A673 (cell line): ENCODE measurements at places on chromosomes 12 and 14.

DNA sequence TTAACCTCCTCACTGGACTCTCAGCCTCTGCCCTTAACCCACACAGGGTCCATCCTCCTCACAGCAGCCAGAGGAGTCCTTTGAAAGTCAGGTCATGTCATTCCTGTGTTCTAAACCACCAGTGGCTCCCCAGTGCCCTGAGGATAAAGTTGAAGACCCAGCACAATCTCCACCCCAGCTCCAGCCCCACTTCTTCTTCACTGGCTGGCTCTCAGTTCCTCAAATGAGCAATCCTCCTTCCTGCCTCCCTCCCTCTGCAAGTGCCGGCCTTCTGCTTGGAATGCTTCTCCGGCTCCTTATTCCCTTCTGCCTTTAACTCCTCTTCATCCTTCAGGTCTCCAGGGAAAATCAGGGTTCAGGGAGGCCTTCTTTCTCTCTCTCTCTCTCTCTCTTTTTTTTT, 32.0 kb upstream of the SPPL3 start:
- H3K4me1 ChIP-seq, result no peaks in the 10 kb centered on the region
- H3K36me3 ChIP-seq, result no peaks in the 10 kb centered on the region
- H3K27me3 ChIP-seq, result no peaks in the 10 kb centered on the region
- no peak overlapping the region for H3K27ac ChIP-seq
- DNase-seq, result no peak

DNA sequence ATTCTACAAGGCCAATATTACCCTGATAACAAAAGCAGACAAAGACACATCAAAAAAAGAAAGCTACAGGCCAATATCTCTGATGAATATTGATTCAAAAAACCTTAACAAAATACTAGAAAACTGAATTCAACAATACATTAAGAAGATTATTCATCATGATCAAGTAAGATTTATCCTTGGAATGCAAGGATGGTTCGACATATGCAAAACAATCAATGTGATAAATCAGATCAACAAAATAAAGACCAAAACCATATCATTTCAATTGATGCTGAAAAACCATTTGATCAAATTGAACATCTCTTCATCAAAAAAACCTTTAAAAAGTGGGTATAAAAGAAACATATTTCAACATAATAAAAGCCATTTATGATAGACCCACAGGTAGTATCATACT, 117.3 kb downstream of the CPNE8 start:
- H3K4me3 ChIP-seq, result no peak overlapping the region
- H3K27me3 ChIP-seq, result no peaks in the 10 kb centered on the region

GRCh38 chr14:28774764-28775735, 8.5 kb downstream of the FOXG1 start:
- H3K4me1 ChIP-seq, result no peaks in the 10 kb centered on the region
- H3K4me3 ChIP-seq, result no peak overlapping the region
- H3K27me3 ChIP-seq, result peaks cover 100% of the 10 kb centered on the region
- H3K27ac ChIP-seq, result no peak overlapping the region
- no peaks in the 10 kb centered on the region for H3K36me3 ChIP-seq
- no peak for DNase-seq

- H3K4me3 ChIP-seq, result no peak overlapping the region
- peaks cover 40% of the 10 kb centered on the region for H3K27me3 ChIP-seq
- no peaks in the 10 kb centered on the region for H3K36me3 ChIP-seq
- DNase-seq, result peak; percentile 76
Observed at GRCh38 chr12:77133566-77133965, 68.2 kb upstream of the E2F7 start.

DNA sequence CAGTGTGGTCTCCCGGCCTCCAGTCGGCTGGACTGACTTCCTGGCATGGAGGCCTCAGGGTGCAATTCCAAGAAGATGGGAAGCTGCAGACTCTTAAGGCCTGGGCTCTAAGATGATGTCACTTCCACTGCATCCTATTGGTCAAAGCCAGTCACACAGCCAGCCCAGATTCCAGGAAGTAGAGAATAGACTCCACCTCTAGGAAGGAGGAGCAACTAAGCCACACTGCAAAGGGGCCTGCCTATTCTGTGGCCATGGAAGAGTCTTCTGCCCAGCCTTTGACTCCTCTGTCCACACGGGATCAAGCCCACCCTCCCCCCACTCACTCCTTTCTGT, 103.9 kb upstream of the RFLNA start:
- peak; percentile 44 for DNase-seq
- no peaks in the 10 kb centered on the region for H3K27me3 ChIP-seq
- no peak overlapping the region for H3K4me3 ChIP-seq
- H3K4me1 ChIP-seq, result peaks cover 9% of the 10 kb centered on the region

DNA sequence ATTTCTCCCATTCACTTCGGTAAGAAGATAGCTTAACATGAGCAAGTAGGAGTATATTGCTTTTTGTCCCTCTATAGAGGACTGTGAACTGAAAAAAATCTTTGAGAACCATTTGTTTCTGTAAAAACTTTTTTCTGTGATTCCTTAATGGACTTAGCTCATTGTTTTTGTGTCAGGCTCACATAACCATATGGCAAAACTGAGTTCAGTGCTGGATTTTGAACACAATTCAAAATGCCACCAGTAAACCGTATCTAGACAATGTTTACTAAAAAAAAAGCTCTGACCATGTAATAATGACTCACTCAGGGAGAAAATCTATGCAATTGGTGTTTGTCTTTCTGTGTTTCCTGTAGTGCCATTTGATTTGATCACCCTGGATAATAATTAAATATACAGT, 5.2 kb downstream of the TRHDE start:
- no peaks in the 10 kb centered on the region for H3K27me3 ChIP-seq
- peaks cover 24% of the 10 kb centered on the region for H3K4me1 ChIP-seq
- DNase-seq, result no peak
- no peaks in the 10 kb centered on the region for H3K36me3 ChIP-seq

GRCh38 chr14:103221781-103222358, 98.6 kb downstream of the TNFAIP2 start:
- H3K4me3 ChIP-seq, result no peak overlapping the region
- no peak overlapping the region for H3K27ac ChIP-seq
- H3K27me3 ChIP-seq, result no peaks in the 10 kb centered on the region
- DNase-seq, result no peak
- no peaks in the 10 kb centered on the region for H3K36me3 ChIP-seq

DNA sequence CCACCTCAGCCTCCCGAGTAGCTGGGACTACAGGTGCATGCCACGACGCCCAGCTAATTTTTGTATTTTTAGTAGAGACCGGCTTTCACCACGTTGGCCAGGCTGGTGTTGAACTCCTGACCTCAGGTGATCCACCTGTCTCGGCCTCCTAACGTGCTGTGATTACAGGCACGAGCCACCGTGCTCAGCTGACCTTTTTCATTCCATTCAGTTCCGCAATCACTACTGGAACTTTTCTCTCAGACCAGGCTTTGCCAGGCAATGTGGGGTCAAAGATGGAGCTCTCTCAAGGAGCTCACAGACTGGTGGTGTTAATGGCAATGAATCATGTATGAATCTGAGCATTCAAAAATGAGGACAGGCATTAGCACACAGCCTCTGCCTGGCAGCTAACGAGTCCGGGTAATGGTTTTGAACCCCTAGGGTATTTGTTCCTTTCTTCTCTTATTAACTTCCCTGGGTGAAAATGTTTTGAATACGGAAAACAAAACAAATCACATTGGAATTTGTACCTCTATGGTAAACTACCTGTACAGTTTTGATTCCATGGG, 9.4 kb upstream of the TCHP start:
- no peak for DNase-seq
- H3K36me3 ChIP-seq, result no peaks in the 10 kb centered on the region
- peaks cover 7% of the 10 kb centered on the region for H3K4me1 ChIP-seq
- H3K4me3 ChIP-seq, result no peak overlapping the region
- H3K27me3 ChIP-seq, result no peaks in the 10 kb centered on the region
- no peak overlapping the region for H3K27ac ChIP-seq

DNA sequence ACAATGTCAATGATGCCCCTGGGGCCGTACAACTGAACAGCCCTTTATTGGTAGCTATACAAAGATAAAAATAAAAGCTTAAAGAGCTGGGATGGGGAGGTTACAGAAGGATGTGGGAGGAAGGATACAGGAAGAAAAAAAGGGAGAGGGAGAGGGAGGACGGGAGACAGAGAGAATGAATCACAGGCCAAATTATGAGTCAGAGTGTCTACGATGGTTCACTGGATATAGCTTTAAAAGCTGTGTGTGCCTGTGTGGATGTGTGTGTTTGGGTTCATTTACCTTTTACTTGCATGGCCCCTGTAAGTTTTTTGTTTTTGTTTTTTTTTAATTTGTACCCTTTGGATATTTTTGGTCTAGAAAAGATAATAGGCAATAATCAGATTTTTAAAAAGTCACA, 111.9 kb downstream of the CCDC60 start:
- H3K4me1 ChIP-seq, result no peaks in the 10 kb centered on the region
- H3K27me3 ChIP-seq, result no peaks in the 10 kb centered on the region
- H3K27ac ChIP-seq, result no peak overlapping the region
- no peak overlapping the region for H3K4me3 ChIP-seq
- H3K36me3 ChIP-seq, result no peaks in the 10 kb centered on the region
- DNase-seq, result peak; percentile 19

DNA sequence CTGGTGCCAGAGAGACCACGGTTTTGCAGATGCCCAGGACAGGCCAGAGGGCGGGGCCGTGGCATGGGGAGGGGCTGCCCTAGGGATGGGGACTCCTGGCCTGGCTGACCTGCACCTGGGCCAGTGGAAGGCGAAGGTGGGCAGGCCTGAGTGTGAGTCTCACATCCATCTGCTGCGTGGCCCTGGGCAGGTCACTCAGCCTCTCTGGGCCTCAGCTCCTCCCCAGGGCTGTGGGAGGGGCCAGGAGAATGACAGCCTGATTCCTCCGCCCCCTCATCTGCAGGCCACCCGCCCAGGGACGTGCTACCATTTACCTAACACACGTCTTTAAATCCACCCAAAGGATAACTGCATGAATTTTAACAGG, 90.9 kb downstream of the GALNT9 start:
- DNase-seq, result peak; percentile 60
- no peaks in the 10 kb centered on the region for H3K27me3 ChIP-seq
- H3K4me3 ChIP-seq, result no peak overlapping the region
- H3K4me1 ChIP-seq, result peaks cover 20% of the 10 kb centered on the region

- peak; percentile 90 for DNase-seq
- H3K27ac ChIP-seq, result peak overlapping the region; percentile 67
- H3K4me1 ChIP-seq, result peaks cover 60% of the 10 kb centered on the region
- no peaks in the 10 kb centered on the region for H3K27me3 ChIP-seq
- peak overlapping the region; percentile 69 for H3K4me3 ChIP-seq
- no peaks in the 10 kb centered on the region for H3K36me3 ChIP-seq
Observed at GRCh38 chr12:47080725-47081502, 1.2 kb upstream of the AMIGO2 start.

GRCh38 chr12:12927211-12928079, 24.5 kb downstream of the GPRC5D start:
- H3K4me1 ChIP-seq, result no peaks in the 10 kb centered on the region
- no peaks in the 10 kb centered on the region for H3K27me3 ChIP-seq
- DNase-seq, result peak; percentile 58
- no peaks in the 10 kb centered on the region for H3K36me3 ChIP-seq
- H3K4me3 ChIP-seq, result peak overlapping the region; percentile 53
- H3K27ac ChIP-seq, result peak overlapping the region; percentile 51

- H3K36me3 ChIP-seq, result peaks cover 45% of the 10 kb centered on the region
- H3K27ac ChIP-seq, result no peak overlapping the region
- no peaks in the 10 kb centered on the region for H3K27me3 ChIP-seq
- DNase-seq, result no peak
- H3K4me3 ChIP-seq, result no peak overlapping the region
- H3K4me1 ChIP-seq, result no peaks in the 10 kb centered on the region
Observed at GRCh38 chr14:30651937-30652336, 29.8 kb downstream of the SCFD1 start.

DNA sequence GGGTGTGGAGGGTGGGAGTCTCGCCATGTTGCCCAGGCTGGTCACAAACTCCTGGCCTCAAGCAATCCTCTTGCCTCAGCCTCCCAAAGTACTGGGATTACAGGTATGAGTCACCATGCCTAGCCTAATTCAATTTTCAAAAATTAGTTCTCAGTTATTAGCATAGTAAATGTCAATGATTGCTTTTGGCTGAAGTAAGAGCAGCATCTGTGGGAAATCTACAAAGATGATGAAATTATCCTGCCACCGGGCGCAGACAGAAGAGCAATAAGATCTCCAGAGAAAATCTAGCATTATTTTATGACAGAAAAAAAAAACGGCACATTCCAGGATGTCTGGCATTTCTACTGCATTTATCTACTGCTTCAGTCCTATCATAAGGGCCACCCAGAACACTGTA, 97.9 kb upstream of the DAAM1 start:
- H3K4me3 ChIP-seq, result no peak overlapping the region
- H3K27me3 ChIP-seq, result peaks cover 16% of the 10 kb centered on the region
- peaks cover 4% of the 10 kb centered on the region for H3K4me1 ChIP-seq

GRCh38 chr12:77377116-77377515, 311.7 kb upstream of the E2F7 start:
- peaks cover 17% of the 10 kb centered on the region for H3K27me3 ChIP-seq
- no peak overlapping the region for H3K27ac ChIP-seq
- H3K4me1 ChIP-seq, result no peaks in the 10 kb centered on the region
- no peaks in the 10 kb centered on the region for H3K36me3 ChIP-seq
- no peak overlapping the region for H3K4me3 ChIP-seq

DNA sequence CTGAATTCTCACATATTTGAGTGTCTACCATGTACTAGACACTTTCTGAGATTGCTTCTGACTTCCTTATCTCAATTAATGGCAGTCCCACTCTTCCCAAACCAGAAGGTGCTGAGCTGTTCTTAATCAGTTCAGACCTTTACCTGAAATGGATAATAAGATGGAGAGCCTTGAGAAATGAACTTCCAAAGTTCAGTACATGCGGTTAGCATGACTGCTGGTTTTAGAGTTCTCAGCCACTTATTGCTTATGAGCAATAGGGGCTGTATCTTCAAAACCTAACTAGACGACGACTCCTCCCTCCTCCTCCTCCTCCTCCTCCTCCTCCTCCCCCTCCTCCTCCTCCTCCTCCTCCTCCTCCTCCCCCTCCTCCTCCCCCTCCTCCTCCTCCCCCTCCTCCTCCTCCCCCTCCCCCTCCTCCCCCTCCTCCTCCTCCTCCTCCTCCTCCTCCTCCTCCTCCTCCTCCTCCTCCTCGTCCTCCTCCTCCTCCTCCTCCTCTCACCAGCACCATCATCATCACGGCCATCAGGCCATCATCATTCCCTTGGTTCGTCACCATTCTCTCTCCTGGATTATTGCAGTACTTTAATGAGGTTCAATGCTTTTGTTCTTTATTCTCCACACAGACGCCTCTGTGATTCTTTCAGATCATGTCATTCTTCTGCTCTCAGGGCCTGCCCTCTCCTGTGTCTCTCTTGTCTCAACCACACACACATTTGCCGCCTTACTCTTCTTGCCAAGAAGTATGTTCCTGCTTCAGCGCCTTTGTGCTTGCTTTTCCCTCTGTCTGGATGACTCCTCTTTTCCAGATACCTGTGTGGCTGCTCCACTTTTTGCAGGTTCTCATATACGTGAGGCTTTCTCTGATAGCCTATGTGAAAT, 2.7 kb downstream of the PCNX1 start:
- H3K27me3 ChIP-seq, result no peaks in the 10 kb centered on the region
- DNase-seq, result peak; percentile 49
- H3K36me3 ChIP-seq, result no peaks in the 10 kb centered on the region

- no peaks in the 10 kb centered on the region for H3K36me3 ChIP-seq
- DNase-seq, result no peak
- H3K4me3 ChIP-seq, result no peak overlapping the region
Observed at GRCh38 chr12:27064397-27065342, 17.7 kb downstream of the C12orf71 start.
